Stromal cell of bone marrow (primary cell): ENCODE measurements at places on chromosomes 2 and 18.

DNA sequence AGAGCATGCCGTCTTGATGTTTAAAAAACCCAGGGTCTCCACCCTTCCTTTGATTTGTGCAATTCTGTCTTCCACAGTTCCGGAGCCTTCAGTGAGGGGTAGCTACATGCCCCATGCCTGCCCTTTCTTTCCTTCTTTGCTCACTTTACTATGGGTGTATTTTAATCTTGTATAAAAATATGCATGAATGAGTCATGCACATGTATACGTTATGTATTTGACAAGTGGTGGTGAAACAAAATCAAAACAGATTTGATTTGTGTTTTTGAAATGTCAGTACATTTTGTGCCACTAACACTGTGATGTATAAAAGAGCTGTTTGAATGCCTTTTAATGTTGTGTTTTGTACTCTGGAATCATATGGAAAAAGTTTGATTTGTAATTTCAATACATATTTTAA is 126.5 kb downstream of the RNF144A start:
- DNase-seq, result no peak

DNA sequence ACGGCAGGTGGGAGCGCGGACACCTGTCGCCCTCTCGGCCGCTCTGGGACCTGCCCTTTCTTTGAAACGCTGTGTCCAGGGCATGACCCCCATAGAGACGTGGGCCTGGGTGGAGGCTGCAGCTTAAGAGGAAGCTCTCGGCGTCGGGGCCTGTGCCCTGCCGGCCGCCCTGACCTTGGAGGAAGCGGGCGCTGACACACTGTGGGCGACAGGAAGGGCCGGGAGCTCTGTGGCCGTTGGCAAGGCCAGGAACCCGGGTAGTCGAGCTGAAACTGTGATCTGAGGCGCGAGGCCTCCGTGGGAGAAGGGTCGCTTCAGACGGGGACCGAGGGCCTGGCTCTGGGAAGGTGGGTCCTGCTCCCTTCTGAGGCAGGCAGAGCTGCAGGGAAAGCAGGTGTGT is 28.2 kb downstream of the KCNG2 start:
- DNase-seq, result no peak

GRCh38 chr2:109062859-109063700 is 65.9 kb upstream of the SH3RF3 start:
- no peak for DNase-seq

GRCh38 chr18:12880541-12880910 is 3.5 kb downstream of the PTPN2 start:
- DNase-seq, result no peak

DNA sequence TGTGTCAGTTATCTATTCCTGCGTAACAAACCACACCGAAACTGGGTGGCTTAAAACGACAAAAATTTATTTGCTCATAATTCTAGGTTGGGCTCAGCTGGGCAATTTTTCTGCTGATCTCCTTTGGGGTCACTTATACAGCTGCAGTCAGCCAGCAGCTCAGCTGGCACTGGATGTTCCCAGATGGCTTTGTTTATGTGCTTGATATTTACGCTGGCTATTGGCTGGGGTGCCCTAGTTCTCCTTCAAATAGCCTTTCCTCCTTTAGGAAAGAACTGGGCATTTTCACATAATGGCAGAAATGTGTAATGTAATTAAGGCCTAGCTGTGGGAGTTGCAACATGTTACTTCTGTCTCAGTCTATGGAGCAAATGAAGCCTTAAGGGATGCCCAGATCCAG is 142.2 kb downstream of the B3GNT2 start:
- DNase-seq, result no peak

DNA sequence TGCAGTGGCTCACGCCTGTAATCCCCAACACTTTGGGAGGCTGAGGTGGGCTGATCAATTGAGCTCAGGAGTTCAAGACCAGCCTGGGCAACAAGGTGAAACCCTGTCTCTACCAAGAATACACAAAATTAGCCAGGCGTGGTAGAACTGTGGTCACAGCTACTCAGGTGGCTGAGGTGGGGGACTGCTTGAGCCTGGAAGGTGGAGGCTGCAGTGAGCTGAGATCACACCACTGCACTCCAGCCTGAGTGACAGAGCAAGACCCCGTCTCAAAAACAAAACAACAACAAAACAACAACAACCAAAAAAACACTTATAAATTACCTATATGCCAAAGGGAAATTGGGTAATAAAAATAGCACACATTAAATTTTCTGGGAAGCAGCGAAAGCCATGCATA is 141.6 kb downstream of the HDAC4 start:
- no peak for DNase-seq

- no peak for DNase-seq
Measured at GRCh38 chr2:119736021-119736420, 23.7 kb upstream of the PTPN4 start.

DNA sequence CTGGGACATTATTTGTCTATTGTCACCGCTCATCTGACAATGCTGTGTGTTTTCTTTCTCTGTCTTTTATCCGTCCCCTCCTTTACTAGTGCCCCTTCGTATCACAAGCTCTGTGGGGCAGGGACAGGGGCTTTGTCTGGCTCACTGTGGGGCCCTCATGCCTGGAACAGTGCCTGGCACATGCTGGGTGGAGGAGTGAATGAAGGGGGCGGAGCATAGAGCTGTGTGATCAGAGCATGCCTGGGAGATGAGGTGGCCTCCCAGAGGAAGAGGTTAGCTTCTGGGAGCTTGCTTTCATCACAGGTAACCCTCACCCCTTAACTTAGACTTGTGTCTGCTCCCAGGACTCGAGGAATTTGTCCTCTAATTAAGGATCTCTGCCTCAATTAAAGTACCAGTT is 16.4 kb downstream of the MTCL1 start:
- no peak for DNase-seq

DNA sequence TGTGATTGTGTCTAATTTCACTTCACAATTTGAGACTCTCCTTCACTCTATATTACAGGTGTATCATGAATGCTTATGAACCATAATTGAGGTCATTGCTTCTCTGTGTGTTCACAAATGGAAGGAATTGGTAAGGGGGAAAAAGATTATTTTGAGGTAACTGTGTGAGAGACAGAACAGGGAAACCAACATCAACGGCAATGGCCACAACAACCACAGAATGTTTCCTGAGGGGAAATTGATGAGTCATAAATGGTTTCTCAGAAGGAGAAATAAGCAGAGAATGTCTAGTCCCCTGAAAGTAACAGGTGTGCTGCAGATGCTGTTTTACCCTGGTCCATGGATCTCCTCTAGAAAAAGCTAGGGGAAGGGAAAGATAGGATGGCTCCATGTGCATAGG is 361.2 kb upstream of the GALNT5 start:
- DNase-seq, result no peak

DNA sequence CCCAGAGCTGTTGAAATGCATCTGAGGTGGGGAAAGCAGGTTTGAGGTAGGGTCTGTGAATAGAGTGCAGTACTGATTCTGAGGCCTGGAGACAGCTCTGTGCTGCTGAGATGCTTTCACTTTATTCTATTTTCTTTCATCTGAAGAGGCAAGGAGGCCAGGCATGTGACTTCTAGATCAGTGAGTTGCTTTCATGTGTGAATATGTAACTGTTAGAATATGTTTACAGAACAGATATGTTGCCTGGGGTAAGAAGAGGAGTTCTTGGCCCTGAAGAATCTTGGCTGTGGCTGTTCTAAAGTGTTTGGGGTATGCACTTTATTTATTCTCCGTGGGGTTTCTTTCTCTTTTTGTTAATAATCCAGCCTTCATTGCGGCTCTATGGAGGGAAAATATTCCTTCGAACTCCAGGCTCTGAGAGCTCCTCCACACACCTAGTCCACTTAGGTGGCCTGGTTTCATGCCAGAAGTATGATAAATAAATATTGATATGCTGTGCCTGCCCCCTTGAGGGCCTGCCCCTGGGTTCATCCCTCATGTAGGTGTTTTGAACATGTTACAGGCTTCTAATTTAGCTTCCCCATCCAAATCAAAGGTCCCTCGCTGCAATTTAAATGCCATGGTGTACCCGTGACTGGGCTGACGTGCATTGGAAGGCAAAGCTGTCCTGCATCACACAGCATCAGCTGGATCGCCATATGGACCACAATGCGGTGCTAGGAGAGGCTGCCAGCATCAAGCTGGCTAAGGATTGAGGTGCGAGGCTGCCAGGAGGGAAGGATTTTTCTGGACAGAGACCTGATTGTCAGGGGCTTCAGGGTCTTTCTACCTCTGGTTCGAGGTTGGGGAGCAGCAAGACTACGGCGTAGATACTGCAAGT is 102.9 kb downstream of the PRKCE start:
- no peak for DNase-seq

- DNase-seq, result no peak
Measured at GRCh38 chr2:128545085-128545484, 226.4 kb upstream of the HS6ST1 start.

DNA sequence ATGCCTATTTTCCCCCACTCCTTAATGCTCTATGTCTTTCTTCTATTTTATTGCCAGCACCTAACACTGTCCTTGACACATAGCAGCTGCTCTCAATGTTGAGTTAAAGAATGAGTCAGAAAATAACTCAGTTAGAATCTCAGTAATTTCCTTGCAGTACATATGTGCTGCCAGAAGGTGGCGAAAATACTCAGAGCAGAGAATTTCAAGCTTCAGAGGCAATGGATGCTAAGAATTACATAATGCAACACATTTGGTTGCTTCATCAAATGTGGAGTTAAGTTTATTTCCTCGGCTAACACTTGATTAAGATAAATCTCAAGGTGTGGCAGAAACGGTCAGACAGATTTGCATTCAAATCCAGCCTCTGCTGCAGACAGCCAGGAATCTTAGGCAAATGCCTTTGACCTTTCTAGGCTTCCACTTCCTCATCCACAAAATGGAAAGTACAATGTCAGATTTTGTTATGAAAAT is 105.6 kb downstream of the VSNL1 start:
- peak; percentile 66 for DNase-seq

- no peak for DNase-seq
Measured at GRCh38 chr18:61764381-61764780, 128.4 kb downstream of the RNF152 start.

DNA sequence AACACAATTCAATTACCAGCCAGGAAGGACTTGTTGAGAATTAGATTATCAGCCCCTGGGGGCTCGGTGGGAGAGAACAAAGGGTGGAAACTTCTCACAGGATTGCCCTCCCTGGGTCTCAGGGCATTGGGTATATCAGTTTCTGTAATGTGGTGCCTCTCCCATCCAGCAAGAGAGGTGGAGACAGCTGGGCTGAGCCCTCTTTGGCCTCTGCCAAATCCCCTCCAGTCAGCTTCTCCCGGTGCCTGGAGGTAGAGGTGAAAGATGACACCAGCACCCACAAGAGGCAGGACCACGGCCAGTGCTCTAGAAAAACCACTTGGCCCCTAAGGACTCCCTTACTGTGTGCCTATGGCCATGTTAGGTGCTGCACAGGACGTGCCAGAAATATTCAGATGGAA is 179.7 kb downstream of the HAUS1 start:
- no peak for DNase-seq

DNA sequence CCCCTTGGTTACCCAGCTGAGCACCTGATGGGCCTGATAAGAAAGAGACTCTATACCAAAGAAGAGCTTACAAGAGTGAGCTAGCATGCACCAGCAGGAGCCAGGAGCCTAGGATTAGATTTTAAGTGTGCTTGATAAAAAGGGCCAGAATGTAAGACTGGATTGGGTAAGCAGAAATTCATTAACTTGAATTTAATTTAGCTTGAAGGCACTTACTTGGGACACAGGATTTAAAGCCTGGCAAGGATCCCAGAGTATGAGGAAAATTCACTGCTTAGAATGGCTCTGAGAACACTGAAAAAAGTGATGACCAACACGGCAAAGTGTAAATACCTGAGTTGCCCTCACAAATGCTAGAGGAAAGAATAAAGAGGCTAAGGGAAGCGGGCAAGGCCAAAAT is 91.3 kb upstream of the RBBP8 start:
- DNase-seq, result no peak

DNA sequence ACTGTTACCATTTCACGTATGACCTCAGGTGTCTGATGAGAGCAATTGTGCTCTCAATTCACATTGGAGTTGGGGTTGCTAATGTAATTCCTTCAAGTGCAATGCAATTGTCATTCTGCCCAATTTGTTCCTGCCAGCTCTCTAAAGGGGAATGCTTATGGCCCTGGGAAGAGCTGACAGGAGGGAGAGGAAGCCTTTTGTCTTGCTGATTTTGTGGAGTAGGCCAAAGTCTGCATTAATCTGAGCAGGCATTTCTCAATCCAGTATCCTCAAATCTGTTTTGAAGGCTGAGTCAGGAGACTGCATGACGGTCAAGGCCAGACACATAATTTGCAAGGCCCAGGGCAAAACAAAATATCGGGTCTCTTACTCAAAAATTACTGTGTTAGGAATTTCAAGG is 326.4 kb upstream of the SPHKAP start:
- no peak for DNase-seq

DNA sequence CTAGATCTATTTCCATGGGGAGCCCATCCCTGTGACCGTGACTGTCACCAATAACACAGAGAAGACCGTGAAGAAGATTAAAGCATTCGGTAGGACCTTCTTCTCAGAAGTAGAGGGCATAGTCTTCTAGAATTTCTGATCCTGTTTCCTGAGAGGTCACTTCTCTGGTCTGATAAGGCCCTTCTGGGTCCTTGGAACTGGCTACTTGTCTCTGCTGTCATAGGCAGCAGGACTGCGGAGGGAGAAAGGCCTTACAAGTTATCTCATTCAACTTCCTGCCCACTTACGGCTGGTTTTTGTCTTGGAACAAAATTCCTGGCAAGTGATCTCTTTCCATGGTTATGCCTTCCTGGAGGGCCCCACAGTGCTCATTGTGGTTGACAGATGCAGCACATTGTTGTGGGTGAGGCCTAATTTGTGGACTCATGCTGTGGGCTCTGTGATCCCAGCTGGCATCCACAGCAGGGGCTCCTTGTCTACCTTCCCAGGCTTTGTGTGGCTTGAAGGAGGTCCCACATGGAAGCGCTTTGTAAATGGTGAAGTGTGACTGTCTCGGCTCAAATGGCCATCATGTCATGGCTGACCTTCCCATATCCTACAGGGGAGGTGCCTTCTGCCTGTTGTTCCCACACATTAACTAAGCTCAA is 22.0 kb downstream of the SAG start:
- no peak for DNase-seq

GRCh38 chr2:159738509-159739390 is 26.4 kb downstream of the MARCHF7 start:
- no peak for DNase-seq

DNA sequence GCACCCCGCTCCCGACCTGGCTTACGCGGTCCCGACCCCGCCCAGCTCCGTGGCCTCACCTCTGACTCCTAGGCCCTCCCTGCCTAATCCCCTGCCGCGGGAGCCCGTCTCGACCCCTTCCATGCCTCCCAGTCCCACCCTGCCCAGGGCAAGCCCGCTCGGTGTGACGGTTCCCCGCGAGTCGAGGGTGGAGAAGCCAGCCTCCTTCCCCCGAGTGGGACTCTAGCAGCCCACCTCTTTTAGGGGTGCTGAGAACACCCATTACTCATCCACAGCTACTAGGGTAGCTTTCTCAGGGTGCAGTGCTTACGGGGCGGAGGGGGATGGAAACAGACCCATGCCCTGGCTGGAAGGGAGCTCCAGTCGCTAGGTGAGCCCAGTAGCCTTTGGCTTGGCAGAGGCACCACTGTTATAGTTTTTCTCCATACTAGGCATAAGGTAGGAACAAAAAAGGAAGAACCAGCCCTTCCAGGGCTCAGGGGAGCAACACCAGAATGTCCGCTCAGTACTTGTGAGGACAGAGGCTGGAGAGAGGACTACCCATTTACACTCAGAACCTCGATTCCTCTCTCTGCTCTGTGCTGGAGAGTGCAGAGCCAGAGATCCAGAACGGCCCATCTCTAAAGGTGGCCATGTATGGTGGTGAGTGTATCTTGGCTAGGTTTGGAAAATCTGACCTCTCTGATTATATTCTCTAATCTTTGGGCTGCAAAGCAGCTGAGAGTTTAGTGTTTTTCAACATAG is 606 bp downstream of the AGBL5 start:
- no peak for DNase-seq

- DNase-seq, result peak; percentile 73
Measured at GRCh38 chr18:9814431-9814830, 71.3 kb upstream of the TXNDC2 start.
